ENCODE measurements at places on chromosomes 3 and 15.

GRCh38 chr3:108569336-108569735 lies 19.9 kb downstream of the CIP2A start:
- no peak for DNase-seq

- no peak for DNase-seq
Observed at GRCh38 chr15:73051391-73051806, 864 bp upstream of the NEO1 start.

- no peak for DNase-seq
Observed at GRCh38 chr15:31338318-31338878, 11.8 kb downstream of the KLF13 start.

GRCh38 chr3:50542177-50543034 lies 25.1 kb downstream of the C3orf18 start:
- peak; percentile 46 for DNase-seq

DNA sequence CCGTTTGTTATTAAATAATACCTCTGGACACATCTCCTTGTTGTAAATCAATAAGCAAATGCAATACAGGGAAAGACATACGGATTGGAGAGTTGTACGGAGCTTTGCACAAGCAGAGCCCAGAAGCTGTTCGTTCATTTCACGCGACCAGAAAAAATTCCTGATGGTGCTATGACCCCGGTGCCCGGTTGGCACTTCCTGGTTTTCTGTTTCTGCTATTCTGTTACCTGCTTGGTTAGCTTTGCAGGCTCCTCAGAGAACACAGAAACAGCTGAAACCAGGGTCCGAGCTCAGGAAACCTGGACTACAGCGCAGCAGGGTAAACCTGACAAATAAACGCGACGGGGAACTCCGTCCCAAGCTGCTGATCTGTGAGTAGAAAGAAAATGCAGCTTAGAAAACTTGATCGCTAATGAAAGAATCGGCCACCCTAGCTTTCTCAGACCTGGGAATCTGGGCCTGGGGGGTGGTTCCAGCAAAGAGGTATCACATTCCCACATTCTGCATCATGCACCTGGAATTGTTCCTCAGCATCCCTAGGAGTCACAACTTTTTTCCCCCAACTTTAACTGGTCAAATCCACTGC lies 845 bp downstream of the CNTN3 start:
- DNase-seq = no peak

- DNase-seq = no peak
Observed at GRCh38 chr3:70028361-70028760, 28.8 kb downstream of the SAMMSON start.

- no peak for DNase-seq
Observed at GRCh38 chr3:50816894-50817293, 142.2 kb downstream of the DOCK3 start.

DNA sequence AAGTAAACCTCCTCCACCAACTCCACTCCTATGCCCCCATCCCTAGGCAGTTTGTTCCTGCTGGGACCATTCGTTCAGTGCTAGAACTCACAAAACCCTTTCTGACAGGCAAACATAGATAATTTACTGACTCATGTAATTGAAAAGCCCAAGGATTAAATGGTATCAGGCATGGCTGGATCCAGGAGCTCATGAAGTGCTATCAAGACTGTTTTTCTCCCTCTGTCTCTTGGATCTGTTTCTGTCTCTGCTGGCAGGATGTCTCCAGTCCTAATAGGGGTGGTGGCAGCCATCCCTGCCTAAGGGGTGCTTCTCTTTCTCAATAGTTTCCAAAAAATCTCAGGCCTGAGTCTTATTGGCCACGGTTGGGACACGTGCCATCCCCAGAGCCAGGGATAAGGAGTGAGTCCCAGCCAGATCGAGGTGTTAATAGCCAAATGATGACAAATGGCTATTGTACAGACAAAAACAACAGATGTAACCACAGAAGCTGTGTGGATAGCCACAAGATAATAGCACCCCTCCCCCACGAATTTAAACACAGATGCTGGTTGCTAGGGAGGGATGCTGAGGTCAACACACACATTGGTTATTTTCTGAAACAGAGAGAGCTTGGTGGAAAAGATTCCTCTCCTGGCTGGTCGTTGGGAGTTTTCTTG lies 168.6 kb downstream of the SHQ1 start:
- DNase-seq = peak; percentile 91

GRCh38 chr15:71231758-71232157 lies 116.5 kb downstream of the THSD4 start:
- no peak for DNase-seq

GRCh38 chr3:157868196-157868595 lies 238.0 kb downstream of the SHOX2 start:
- peak; percentile 93 for DNase-seq

GRCh38 chr15:89335298-89336041 lies 846 bp upstream of the POLG start:
- DNase-seq = no peak

DNA sequence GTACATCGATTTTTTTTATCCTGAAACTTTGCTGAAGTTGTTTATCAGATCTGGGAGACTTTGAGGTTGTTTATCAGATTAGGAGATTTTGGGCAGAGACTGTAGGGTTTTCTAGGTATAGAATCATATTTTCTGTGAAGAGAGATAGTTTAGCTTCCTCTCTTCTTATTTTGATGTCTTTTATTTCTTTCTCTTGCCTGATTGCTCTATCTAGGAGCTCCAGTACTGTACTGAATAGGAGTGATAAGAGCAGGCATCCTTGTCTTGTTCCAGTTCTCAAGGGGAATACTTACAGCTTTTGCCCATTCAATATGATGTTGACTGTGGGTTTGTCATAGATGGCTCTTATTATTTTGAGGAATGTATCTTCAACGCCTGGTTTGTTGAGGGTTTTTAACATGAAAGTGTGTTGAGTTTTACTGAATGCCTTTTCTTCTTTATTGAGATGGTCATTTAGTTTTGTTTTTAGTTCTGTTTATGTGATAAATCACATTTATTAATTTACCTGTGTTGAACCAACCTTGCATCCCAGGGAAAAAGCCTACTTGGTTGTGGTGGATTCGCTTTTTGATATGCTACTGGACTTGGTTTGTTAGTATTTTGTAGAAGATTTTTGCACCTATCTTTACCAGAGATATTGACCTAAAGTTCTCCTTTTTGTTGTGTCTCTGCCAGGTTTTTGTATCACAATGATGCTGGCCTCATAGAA lies 14.9 kb upstream of the DNAAF4 start:
- no peak for DNase-seq

DNA sequence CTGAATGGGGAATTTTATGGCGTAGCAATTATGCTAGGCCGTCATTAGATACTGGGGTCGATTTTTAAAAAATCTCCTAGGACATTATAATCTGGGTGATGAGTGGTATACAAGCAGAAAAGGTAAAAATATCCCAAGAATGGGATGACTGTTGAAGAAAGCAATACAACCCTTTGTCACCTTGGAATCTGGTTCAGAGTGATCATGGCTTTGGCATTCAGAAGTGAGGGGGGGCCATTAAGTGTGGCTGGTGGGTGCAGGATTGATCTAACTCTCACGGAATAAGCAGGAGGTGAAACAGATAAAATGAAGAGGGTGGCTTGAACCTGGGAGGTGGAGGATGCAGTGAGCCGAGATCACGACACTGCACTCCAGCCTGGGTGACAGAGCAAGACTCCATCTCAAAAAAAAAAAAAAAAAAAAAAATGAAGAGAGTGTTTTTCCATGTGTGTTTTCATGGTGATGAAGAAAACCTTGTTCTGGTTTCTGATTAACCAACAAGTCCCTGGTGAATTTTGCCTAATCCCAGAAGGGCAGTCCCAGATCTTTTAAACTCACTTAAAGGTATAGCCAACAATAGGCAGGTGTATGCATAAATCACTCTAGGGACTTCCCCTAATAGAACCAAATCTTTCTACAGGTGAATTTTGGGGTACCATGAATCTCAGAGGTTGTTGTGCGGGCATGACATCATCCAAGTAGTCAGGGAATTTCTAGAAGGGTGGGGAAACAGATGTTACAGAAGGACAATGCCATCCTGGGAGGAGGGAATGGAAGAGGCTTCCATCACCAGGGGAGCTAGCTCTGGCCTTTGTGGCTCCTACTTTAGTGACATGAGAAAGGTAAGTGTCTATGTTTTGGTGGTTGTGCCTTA lies 3.1 kb upstream of the RAD54L2 start:
- no peak for DNase-seq

DNA sequence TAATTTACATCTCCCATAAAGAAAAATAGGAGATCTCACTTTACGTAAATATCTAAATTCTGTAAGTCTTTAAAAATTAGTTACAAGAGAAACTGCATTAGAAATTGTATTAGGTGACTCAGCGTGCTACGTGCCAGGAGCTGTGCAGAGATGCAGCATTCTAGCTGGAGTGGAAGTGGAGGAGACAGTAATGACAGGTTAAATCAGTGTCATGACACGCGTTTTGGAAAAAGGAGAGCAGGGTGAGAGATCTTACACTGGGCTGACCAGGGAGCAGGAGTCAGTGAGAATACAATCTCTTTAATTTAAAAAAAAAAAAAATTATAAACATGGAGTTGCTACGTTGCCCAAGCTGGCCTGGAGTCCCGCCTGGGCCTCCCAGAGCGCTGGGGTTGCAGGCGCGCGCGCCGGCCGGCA lies 635 bp downstream of the TUBGCP5 start:
- peak; percentile 52 for DNase-seq

GRCh38 chr3:109563149-109563548 lies 225.8 kb upstream of the DPPA4 start:
- no peak for DNase-seq

DNA sequence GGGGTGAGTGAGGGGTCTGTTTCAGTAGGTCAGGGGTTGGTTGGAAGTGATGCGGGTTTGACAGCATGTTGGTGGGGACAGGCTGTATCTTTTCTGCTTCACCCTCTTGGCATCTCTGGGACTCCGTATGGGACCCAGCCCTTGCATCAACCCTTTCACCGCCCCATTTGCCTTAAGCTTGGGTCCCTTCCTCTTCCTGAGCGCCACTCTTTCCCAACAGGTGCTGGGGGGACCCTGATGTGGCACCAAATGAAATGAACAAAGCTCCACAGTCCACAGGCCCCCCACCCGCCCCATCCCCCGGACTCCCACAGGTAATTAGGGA lies 1.1 kb downstream of the EIF4G1 start:
- DNase-seq = no peak

DNA sequence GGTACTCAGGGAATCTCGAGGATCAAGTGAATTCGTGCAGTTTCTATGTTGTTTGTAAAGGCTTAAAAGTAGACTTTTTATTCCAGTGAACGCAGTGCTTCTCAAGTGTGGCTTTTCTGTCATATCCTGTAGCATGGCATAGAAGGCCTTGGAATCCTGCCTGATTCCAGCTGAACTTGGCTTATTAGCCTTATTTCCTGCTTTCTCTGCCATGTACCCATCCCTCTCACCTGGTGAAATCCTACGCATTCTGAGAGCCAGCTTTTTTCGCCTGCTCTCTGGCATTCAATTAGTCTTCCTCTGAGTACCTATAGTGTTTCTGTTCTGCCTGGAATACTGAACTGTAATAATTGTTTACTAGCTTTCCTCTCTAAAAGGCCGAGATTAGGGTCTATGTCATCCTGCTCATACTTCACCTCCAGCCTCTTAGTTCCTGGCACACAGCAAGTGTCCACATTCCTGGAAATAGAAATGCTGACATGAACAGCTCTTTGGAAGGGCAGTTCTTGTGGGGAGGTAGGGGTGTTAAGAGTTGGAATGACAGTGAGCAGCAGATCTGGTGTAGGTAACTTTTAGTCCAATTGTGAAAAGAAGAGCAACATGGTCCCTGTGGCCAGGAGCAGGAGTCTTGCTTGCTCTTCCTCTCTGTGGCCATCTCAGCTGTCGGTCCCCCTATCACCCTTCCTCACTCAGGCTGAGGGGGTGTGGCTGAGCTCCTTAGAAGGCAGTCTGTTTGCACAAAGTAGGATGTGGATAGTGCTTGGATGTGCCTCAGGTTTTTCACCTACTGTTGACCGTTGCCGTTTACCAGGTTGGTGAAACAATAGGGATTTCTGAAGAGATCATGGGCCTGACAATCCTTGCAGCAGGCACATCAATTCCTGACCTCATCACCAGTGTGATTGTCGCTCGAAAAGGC lies 30.4 kb downstream of the SLC24A1 start:
- no peak for DNase-seq

- DNase-seq = peak; percentile 62
Observed at GRCh38 chr3:38353151-38353550, 6.6 kb downstream of the XYLB start.

- no peak for DNase-seq
Observed at GRCh38 chr15:57259568-57260040, 116.7 kb upstream of the CGNL1 start.

DNA sequence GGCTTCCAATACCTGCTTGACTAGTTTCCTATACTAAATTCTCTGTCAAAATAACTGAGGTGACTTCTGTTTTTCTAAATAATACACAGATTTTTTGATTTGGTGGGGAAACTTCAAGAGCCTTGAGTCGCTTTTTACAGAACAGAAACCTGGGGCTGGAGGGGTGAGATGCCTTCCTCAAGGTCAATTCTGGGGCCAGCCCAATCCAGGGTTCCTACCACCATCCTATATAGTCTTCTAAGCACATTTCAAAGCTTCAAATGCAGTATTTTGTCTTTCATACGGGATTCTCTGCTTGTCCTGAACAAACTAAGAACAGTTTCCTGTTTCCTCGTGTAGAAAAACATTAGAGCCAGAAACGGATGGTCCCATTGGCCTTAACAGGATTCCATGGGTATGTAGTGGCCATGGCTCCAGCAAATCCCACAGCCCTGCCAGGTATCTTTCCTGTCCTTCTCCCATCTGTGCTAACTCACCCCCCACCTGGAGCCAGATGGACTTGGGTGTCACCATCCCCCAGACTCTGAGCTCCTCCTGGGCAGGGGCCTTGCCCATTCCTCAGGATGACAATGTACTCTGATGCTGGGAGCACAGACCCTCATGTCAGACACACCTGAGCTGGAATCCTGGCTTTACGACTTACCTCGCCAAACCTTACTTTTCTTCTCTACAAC lies 146.9 kb downstream of the KLF13 start:
- no peak for DNase-seq

GRCh38 chr3:80007522-80007921 lies 239.7 kb upstream of the ROBO1 start:
- DNase-seq = no peak

- no peak for DNase-seq
Observed at GRCh38 chr15:90201944-90202375, 830 bp downstream of the SEMA4B start.

GRCh38 chr15:48584812-48585563 lies 60.5 kb downstream of the FBN1 start:
- DNase-seq = no peak

GRCh38 chr3:136658946-136659682 lies 93.1 kb downstream of the STAG1 start:
- DNase-seq = peak; percentile 87

GRCh38 chr3:94372026-94372425 lies 309.2 kb downstream of the NSUN3 start:
- DNase-seq = no peak

DNA sequence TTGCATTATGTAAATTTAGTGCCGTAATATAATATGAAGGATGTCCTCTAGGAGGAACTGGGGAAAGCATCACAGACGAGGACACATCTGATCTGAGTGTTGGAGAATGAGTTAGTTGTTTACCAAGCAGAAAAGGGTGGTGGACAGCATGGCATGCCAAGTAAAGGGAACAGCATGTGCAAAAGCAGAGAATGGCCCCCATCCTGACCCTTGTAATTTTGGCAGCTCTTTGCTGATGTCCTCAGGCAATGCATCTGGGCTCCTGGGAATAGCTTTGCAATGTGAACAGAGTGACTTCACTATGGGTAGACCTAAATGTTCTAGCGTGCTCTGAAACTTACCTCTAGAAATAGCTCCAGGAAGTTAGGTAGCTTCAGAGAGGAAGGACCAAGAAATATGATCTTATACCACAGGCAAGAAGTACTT lies 263.3 kb downstream of the LPP start:
- no peak for DNase-seq

Measured in AG10803 (cell line).